ENCODE measurements at places on chromosomes 5 and 9.

- no peak for DNase-seq
These were observed 147.8 kb upstream of the IRX2 start for GRCh38 chr5:2899311-2899710.

DNA sequence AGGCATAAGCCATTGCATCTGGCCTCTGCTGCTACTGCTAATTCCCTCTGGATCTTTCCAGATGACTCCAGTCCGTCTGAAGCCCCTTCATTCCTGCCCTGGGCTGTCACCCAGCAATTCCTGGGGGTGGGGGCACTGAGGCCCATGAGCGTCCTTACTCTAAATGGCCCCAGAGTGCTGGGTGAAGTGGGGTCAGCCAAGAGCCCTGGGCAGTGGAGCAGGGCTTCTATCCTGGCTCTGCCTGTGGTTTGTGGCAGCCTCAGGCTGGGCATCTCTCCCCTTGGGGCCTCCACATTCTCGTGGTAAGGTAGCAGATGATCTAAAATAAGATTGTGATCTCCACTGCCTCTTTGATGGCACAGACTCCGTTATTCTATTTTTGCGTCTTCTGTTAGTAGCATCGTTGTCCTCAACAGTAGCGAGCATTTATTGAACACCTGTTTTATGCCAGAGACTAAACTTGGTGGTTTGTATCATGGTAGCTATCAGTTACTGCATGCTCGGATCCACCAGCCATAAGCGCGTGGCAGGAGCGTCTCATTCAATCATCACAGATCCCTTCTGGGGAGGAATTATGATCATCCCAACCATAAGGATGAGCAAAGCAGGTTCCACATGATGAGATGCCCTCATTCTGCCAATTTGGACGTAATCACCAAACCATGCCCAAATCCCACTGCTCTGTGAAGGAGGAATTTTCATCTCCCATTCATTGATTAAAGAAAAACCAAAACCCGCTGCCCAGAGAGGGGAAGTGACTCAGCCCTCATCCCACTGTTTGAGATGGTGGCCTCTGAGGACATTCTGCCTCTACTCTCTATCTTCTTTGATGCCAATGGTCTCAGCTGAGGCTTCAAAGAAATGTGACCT is 21.9 kb upstream of the DUSP1 start:
- DNase-seq, result no peak

- no peak for DNase-seq
These were observed 114.1 kb downstream of the BRINP1 start for GRCh38 chr9:119255116-119255515.

GRCh38 chr5:141519605-141520565 is 31.0 kb downstream of the PCDHGC5 start:
- DNase-seq, result no peak

DNA sequence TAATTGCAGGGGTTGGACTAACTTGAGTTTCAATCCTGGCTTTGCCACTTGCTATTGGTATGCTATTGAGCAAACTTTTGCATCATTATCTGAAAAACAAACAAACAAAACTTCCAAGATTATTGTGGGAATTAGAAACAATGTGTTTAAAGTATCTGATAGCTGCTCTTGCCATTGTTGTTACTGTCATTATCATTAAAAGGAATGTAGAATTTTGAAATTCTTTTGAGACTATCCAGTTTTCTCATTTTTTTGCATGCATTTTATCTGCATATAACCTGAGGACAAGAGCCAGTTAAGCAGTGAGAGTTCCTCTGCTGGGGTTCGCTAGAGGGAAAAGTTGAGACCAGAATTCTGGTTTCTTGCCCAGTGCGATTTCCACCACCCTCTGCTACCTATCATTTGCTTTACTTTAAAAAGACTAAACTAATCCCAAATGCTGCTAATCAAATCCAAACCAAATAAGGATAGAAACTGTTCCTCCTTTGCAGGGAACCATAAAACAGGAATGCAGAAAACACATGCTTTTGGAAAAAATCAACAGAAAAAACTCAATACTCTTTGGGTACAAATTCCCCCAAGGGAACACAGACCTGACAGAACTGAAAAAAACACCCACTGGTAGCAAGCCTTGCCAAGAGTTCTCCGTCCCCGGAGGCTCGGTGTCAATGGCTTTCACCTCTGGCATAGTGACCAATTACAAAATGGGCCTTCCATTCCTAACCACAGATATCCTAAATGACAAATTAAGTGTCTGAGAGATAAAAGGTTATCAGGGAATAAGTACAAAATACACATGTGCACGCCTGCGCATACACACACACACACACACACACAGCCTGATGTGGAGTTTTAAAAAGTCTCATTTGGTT is 373.7 kb downstream of the ARL15 start:
- no peak for DNase-seq

DNA sequence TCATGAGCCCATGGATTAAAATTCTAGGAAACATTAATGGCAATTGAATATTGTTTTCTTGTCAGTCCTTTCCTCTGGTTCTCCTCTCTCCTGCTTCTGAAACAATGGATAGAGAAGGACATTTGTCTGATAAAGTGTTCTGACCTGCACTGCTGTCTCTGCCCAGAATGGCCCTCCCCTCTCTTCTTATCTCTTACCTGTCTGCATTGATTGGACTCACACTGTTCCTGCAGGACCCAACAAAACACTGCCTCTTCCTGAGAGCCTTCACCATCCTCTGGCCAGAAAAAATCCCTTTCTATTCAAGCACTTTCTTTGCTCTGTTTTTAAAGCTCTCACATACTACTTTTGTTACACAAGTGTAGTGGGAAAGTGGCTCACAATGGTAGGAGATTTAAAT is 143.8 kb upstream of the DHFR start:
- DNase-seq, result no peak

DNA sequence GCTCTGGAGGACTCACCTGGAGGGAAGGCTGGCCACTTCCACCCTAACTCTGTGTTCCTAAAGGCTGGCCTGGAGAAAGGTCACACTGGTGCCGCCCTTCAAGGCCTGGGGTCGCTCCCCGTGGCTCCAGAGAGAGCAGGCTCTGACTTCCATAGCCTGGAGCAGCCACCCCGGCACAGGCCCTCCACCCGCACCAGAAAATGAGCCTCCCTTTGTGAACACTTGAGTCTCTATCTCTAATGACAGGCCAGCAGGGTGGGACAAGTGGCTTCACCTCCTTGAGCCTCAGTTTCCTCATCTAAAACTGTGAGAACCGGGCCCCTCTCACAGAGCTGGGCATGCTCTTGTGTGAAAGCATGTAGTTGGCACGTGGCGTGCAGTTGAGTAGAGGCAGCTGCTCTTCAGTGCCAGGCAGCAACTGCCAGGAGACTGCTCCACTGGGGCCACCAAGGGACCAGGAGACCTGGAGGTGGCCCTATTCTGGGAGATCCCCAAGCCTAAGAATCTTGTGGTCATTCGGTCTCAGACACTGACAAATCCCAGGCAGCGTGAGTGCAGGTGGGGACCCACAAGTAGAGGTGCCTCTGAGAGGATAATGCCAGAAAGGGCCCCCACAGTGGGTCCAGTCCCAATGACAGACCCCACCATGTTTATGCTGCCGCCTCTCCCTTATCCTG is 56.7 kb upstream of the GARNL3 start:
- no peak for DNase-seq

- DNase-seq, result no peak
These were observed 714.5 kb upstream of the WWC1 start for GRCh38 chr5:167576897-167577296.

DNA sequence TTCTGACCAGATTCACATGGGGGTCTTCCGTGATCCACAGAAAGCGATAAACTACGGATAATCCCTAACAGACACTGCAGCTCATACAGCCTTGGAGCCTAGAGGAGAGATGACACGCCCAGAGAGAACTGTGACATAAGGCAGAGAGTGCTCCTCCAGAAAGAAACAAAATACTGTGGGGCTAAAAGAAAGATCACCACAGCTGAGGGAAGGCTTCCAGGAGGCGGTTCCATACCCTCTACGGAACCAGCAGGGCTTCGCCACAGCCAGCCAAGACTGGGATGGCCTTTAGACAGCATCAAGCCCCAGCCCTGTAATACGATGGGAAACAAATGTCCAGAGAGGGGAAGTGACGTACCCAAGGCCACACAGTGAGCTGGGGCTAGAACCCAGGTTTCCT is 19.3 kb downstream of the GPX3 start:
- DNase-seq, result no peak

- DNase-seq, result no peak
These were observed 111.0 kb upstream of the PTCH1 start for GRCh38 chr9:95627802-95628201.

GRCh38 chr9:4421847-4422246 is 68.4 kb upstream of the SLC1A1 start:
- no peak for DNase-seq

DNA sequence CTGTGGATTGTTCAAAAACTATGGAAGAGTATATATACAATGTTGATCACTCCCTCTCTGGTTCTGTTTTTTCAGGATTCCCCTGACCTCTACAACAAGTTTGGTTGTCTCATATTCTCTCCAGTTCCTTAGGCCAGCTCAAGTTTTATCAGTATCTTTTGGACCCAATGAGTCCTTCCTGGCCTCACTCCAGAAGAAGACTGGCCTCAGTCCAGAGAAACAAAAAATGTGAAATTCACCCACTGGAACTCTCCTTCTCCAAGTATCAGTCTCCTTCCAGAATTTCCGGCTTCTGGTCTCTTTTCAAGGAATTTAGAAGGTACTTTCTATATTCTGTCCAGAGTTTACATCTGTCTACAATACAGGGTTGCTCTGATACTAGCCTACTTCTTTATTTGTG is 537.8 kb upstream of the FTMT start:
- no peak for DNase-seq

- DNase-seq, result no peak
These were observed 7.9 kb upstream of the IER5L start for GRCh38 chr9:129185991-129186390.

DNA sequence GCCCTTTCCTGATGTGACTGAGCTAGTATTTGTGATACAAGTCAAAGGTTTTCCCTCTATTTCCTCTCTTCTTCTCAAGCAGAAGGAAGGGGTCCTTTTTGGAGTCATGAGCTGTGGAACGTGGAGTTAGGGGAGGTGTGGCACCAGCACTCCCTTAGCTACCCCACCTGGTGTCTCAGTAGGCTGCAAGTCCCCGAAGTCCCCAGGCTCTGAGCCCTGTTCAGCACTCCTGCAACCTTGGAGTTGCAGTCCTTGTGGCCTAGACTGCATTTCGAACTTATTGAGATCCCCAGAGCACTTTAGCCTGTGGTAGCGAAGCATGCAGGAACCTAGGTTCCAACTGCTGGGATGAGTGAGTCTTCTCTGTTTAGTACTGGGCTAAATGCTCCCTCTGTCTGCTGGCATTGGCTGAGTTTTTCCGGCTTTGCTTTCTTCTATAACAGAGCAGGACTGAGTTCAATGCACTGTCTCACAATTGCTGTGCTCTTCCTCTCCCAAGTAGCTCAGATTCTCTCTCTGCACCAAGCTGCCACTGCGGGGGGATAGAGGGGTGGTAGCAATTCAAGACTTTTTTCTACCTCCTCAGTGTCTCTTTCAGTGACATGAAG is 600.7 kb upstream of the CDH9 start:
- no peak for DNase-seq

- no peak for DNase-seq
These were observed 20.2 kb upstream of the NREP start for GRCh38 chr5:111776913-111777781.

GRCh38 chr9:133403766-133404453 is 13.9 kb downstream of the REXO4 start:
- peak; percentile 29 for DNase-seq

- no peak for DNase-seq
These were observed 62.1 kb upstream of the ATG10 start for GRCh38 chr5:81909677-81910076.

GRCh38 chr9:35756275-35757225 is 2.5 kb upstream of the MSMP start:
- DNase-seq, result no peak

DNA sequence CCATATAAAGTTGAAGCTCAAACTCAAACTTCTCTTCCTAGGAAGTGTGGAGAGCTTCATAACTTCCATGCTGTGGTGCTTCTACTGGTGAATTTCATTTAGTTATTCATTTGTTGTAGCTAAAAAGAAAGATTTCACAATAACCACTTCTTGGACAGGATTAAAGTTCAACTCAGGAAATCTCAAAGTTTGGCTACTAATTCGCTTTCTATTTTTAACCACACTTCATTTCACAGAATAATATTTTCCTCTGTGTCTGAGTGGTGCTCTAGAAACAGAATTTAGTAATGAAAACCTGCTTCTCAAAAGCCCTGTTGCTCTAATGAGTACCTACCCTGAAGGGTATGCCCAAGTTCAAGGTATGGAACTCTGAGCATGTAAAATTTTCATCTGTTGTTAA is 73.9 kb downstream of the ACTBL2 start:
- DNase-seq, result no peak

DNA sequence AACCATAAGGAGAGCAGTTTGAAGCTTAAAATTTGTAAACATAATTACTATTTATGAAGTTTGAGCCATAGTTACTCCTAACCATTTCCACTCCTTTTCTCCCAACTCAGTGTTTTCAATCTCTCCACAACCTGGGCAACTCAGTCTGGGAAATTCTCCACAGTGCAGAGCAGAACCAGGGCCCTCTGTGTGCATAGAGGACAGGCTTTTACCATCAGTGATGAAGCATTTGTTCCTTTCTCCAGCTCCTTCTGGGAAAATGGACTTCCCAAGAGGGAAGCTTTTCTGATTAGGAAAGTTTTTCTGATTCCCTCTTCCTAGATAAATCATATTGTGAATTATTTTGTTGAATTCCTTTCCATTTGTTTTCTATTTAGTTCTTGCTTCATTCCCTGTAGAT is 132.3 kb upstream of the MPDZ start:
- no peak for DNase-seq

DNA sequence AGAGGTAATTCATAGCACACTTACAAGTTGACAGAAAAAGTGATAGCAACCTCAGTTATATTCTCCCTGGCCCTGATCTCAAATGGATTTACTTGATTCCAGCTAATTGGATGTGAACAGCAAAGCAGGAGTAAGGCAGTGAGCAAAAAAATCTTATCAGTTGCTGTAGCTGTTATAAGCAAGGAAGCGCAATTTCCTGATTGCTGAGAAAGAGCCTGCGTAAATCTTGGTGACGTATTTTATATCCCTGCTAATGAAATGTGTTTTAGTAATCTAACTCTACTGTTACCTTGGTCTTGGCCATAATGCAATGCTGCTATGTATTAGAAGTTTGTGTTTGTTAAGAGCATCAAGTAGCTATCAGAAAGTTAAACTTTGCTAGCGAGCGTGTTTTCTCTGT is 661.2 kb upstream of the SEMA6A start:
- DNase-seq, result no peak

DNA sequence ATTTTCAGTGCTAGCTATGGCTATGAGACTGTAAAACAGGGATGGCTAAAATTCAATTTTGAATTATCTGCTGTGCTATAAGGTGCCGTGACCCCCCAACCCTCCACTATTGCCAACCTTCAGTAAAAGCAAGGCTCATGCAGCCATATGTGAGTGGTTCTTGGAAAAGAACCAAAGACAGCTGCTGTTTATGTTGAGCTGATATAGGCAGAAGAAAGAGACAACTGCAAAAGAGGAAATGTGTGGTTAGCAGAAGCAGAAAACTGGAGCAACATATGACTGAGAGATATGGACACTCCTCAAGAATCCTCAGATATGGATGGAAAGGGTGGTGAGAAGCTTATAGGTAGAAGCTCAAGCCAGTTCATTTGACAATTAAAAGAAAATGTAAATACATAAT is 200.3 kb downstream of the TLE1 start:
- peak; percentile 1 for DNase-seq

Data from NCI-H1694 treated with DMSO at 0.1 percent for 48 hours (cell line).